ENCODE measurements at places on chromosomes 12 and 14. TPM values are rescaled to one million over a fixed set of nuclear protein-coding genes. Genes with fewer than 3 reads are reported as not detected.

ASB2 gene
- total RNA-seq = 47.2 TPM

BAG5 gene
- total RNA-seq = 34.9 TPM

TMEM229B gene
- 4.1 TPM for total RNA-seq

DNA sequence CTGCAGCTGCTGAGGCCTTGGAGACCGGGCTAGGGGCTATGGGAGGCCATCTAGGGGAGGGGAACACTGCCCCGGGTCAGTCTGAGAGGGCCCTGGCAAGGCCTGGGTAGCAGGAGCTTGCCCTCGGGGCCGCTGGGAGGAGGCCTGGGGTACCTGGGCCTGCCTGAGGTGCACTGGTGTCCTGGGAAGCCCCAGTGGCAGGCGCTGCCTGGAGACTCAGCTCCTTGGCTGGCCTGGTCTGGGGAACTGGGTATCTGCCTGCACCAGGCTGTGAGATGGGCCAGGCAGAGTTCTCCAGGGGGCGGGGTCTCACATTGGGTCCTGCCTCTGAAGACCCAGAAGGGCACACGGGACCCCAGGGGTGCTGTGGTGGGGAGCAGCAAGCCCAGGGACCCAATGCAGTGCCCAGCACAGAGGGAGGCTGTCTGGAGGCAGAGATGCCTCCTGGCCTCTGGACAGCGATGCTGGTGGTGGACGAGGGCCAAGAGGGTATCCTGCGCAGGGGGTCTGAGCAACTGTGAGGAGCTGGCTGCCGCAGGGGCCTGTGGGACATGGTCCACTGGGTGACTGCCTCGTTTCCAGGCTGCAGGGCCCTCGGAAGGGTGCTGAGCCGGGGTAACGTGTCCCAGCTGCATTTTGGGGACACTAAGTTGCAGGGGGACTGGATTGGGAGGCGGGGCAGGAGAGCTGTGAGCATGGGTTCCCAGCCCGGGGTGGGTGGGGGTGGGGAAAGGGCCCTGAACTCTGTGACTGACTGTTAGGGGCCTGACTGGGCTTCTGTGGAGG lies 7.4 kb upstream of the MTA1 start:
- DNase-seq = no peak
- peaks cover 5% of the 10 kb centered on the region for H3K27me3 ChIP-seq
- no peak overlapping the region for H3K27ac ChIP-seq
- peaks cover 22% of the 10 kb centered on the region for H3K4me1 ChIP-seq

- DNase-seq = no peak
- H3K4me3 ChIP-seq = no peak overlapping the region
- no peak overlapping the region for H3K27ac ChIP-seq
- H3K36me3 ChIP-seq = no peaks in the 10 kb centered on the region
- no peaks in the 10 kb centered on the region for H3K4me1 ChIP-seq
Measured at GRCh38 chr14:23864259-23864658, 89.3 kb upstream of the DHRS4 start.

- no peak overlapping the region for H3K27ac ChIP-seq
- H3K27me3 ChIP-seq = no peaks in the 10 kb centered on the region
- H3K4me3 ChIP-seq = no peak overlapping the region
- H3K36me3 ChIP-seq = no peaks in the 10 kb centered on the region
- H3K4me1 ChIP-seq = peaks cover 18% of the 10 kb centered on the region
Measured at GRCh38 chr12:52210925-52211650, 19.3 kb upstream of the KRT80 start.

DNA sequence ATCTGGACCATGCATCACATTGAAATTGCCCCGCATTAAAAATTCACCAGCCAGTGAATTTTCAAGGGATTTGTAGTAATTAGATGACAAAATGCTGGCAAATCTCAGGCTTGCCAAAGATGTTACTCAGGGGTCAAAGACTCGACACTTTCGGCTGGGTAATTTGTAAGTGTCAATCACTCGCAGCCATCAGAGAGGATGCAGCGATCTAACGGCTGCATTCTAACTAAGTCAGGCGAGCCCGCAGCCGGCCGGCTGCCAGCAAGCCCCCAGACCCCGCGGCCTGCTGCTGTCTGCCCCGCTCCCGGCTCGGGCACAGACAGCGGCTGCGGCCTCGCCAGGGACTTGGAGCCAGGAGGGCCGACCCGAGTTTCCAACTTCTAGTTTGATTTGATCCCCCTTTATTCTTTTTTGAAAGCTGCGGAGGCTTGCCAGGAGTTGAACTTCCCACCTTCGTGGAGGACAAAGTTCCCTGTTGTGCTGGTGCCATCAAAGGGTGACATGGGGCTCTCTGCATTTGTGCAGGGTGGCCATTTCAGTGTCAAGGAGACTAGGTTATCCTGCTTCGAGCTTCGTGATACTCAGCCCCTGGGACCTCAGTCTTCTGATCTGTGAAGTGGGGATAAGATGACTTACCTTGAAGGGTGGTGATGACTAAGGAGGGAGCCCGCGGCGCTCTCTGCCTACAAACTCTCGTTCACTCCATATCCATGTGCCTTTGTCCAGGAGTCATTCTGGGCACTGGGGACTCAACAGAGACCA lies 169.9 kb downstream of the RBM19 start:
- no peak overlapping the region for H3K27ac ChIP-seq
- H3K4me1 ChIP-seq = no peaks in the 10 kb centered on the region
- no peak overlapping the region for H3K4me3 ChIP-seq
- no peaks in the 10 kb centered on the region for H3K27me3 ChIP-seq
- H3K36me3 ChIP-seq = no peaks in the 10 kb centered on the region

GRCh38 chr12:29639893-29640495 lies 142.5 kb upstream of the OVCH1 start:
- H3K27me3 ChIP-seq = no peaks in the 10 kb centered on the region
- peak overlapping the region; percentile 71 for H3K27ac ChIP-seq
- peak overlapping the region; percentile 59 for H3K4me3 ChIP-seq
- peaks cover 22% of the 10 kb centered on the region for H3K4me1 ChIP-seq
- no peak for DNase-seq
